ENCODE measurements at places on chromosomes 13 and 19.

DNA sequence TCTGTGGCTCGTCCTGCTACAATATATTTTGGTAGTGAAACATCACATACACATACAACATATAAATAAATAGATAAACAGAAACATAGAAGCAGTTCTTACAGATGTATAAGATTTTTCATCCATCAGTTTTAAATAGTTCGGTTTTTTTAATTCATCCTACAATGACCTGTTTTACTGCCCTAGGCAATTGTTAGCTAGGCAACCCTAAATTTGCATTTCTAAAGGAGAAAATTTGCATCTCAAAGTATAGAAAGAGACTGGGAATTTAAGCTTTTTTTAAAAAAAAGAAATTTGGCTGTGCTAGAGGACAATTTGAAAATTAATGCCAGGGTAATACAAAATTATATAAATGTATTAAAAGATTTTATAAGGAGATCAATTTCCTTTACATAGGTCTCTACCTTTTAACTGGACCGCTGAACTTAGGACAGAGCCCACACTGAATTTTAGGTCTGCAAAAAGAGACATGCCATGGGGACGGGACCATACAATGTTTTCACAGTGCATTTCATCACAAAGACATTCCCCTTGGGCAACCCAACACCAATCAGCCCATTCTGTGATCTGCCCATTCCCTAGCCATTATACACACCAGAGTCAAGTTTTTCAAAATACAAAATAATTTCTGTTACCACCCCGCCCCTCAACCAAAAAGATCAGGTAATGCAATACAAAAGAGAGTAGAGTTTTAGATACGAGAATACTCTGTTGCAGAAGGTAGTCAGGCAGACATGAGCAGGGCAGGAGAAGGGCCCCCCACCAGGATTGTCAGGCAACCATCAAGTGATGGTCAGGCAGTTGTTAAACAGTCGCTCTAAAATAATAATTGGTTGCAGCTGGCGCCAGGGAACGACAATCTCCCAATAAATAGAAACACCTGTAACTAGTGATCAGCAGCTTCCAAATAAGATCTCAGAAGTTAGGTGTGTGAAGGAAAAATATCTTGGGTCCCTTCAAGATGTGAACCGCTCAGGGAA is 299.7 kb upstream of the SGCG start:
- no peak for DNase-seq

DNA sequence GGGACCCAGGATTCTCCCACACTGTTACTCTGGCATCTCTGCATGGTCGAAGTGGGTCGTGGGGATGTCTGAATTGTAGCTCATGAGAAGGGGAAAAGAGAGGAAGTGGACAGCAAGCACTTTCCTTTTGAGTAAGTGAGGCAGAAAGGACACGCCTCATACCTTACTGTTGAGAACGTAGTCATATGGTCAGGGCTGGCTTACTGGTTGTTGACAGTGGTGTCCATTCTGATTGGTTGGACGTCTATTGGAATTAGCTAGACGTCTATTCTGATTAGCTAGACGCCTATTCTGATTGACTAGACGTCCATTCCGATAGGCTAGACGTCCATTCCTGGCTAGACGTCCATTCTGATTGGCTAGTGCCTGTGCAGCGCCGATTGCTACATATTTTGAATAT is 12.4 kb downstream of the GRIN2D start:
- DNase-seq: no peak

GRCh38 chr19:1284979-1285736 is 515 bp upstream of the EFNA2 start:
- DNase-seq: no peak

GRCh38 chr13:30004204-30004603 is 153.8 kb upstream of the UBL3 start:
- no peak for DNase-seq

GRCh38 chr19:54517483-54517882 is 14.9 kb downstream of the LAIR2 start:
- peak; percentile 55 for DNase-seq

DNA sequence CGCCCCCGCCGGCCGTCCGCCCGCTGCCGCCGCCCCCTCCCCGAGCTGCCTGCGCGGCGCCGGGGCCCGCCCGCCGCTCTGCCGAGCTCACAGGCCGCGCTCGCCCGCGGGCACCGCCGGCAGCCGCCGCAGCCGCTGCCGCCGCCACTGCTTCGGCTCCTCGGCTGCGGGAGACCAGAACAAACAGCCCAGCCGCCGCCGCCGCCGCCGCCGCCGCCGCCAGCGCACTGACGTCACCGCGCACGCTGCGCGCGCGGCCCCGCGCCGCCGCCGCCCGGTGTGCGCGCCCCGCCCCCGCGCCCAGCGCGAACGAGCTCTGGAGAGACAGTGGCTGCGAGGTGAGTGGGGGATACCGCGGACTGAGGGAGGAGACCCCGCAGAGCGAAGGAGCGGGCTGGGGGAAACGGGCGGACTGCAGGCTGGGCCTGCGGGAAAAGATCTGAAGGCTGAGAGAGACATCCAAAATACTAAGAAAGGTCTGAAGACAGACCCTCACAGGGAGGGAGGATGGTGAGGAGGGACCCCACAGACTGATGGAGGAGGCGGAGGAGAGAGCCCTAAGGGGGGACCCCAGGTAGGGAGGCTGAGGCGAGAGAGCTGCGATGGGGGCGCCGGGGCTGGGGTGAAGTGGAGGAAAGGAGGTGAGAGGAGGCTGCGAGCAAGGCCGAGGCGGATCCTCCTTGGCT is at the start of gene BRD4:
BRD4 (minus strand) TSS at position 229 of the 686 bp plus-strand sequence. CDS start 59,440 bp downstream, outside the sequence.
- peak; percentile 70 for DNase-seq

DNA sequence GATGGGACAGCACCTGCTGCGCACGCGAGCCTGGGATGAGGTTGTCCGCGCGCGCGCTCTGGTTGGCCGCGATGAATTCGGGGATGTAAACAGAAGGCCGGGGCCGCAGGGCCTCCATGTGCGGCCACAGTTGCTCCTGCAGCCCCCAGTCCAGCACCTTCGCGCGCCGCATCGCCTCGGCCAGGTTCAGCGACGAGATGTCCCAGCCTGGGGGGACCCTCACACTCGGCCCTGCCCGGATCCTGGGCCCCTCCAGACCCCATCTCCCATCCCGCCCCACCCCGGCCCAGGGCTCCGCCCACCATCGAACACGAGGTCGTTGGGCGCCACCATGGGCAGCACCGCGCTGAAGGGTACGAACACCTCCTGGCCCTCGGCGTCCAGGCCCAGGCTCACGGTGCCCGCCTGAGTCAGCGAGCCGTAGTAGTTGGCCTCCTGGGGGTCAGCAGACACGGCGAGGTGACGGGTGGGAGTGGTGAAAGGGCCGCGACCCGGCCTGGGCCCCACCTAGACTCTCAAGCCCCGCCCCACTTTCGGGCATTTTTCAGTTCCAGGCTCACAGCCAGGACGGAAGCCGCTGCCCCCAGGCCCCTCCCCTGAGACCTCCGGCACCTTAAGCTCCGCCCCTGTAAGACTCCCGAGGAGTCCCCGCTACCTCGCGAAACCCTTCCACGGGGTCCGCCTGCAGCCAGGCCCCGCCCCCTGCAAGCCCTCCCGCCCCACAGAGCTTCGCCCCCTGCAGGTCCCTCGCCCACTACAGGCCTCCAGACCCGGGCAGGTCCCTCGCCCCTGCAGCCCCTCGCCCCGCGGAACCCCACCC is 1.1 kb downstream of the ISYNA1 start:
- DNase-seq: peak; percentile 75

GRCh38 chr19:11020982-11021759 is 60.3 kb downstream of the SMARCA4 start:
- no peak for DNase-seq

DNA sequence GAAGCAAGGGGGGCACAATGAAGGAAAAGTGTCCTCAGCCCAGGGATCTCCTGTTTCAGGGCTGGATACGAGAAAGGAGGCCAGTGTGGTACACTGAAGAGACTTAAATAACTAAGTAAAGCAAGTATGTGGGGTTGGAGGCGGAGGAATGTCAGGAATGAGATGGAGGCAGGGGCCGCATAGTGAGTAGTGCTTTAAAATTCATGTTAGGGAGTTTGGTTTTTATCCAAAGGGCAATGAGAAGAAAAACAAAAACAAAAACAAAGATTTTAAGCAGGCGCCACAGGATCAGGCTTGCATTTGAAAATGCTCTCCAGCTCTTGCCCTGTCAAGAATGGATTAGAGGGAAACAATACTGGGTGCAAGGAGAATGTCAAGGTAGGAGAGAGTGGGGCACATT is 273.4 kb downstream of the DCLK1 start:
- no peak for DNase-seq

- no peak for DNase-seq
Measured at GRCh38 chr13:19055611-19056010, 126.0 kb downstream of the TUBA3C start.

GRCh38 chr13:95030821-95031343 is 270.4 kb downstream of the ABCC4 start:
- DNase-seq: no peak

DNA sequence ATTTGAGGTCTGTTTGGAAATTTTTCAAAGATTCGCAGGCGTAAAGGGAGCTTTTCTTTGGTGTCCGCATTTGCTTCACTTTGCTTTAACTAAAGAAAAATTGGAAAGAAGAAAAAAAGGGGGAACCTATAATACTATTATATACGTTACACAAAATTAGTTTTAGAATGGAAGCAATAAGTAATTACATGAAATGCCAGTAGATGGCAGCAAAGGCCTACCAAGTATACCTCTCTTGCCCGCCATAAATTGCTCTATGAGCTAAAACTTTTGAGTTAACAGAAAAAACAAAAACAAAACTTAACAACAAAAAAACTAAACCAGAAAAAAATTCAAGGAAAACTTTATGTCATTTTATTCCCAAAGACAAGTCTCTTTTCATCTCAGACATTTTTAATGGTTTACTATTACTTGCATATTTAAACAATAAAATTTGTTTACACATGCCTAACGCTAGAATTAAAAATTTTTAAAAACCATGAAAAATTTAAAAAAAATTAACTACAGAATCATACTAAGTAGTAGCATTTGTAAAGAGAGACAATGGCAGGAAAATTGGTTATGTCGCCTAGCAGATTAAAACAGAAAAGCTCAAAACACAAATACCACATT is 271.4 kb downstream of the NALCN start:
- DNase-seq: peak; percentile 51

All from activated CD4-positive, alpha-beta T cell treated with anti-CD3 and anti-CD28 coated beads, Interleukin-2, amount 50 U/mL, for 16 hours (primary cell).